Urothelium cell line (cell line): ENCODE measurements at places on chromosomes 11 and 22.

DNA sequence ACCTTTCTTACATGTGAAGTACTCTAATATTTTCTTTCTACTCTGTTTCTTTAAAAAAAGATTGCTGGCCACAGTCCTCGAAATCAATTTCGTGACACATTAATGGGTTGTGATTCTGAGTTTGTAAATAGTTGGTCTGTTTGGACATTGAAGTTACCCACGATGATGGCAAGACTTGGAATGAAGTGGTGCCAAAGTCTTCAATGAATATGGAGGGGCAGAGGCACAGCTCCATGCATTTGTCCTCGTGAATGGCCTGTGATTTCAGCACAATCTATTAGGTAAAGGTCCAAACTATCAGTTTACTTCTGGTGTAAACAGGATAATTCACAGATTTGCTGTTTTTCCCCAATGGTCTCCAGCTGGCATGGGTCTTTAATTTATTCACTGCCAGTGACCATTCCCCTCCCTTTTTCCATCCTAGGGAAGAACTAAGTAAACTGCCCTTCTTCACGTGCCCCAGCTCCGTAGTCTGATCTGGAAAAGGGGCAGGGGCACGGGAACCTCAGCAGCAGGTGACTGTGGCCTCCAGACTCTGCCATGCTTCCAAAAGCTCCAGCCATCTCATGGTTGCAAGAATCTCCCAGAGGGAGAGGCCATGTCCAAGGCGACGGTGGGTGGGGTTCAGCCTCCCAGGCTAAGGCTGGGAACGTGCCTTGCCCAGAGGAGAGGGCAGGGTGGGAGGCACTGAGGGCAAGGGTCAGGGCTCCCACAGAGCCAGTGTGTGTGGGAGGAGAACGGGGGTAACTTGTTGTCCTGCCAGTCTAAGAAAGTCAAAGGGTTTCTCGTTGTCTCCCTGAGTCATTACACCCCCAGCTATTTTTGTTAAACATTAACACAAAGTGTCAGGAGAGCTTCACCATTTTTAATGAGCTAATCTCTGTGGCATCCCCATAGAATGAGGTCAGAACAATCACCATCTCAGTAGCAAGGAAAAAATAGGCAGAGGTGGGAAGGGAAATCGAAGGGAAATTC is 16.9 kb upstream of the PEX26 start:
- no peak for DNase-seq

- no peak for DNase-seq
These were observed 527.5 kb downstream of the NTM start for GRCh38 chr11:131897956-131898355.

- no peak for DNase-seq
These were observed 5.7 kb upstream of the OR51B4 start for GRCh38 chr11:5307256-5308019.

DNA sequence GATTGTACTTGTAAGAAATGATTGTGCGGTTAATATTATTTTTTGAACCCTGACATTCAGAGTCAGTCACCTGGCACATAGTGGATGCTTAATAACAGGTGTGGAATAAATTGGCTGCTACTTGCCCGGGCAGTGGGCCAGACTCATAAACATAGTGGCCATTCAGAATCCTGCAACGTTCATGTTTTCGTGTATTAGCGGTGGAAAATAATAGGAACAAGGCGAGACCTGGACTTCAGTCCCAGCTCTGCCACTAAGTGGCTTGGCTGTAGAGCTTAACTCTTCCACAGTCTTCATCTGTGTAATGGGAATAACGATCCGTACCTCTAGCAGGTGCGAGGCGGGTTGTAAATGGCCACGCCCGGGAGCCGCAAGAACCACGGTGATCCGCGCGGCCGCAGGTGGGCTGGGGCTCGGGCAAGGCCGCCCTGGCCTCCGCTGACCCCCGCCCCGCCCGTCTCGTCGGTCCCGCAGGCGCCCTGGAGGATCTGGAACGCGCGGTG is 761 bp upstream of the TMEM25 start:
- DNase-seq, result no peak

DNA sequence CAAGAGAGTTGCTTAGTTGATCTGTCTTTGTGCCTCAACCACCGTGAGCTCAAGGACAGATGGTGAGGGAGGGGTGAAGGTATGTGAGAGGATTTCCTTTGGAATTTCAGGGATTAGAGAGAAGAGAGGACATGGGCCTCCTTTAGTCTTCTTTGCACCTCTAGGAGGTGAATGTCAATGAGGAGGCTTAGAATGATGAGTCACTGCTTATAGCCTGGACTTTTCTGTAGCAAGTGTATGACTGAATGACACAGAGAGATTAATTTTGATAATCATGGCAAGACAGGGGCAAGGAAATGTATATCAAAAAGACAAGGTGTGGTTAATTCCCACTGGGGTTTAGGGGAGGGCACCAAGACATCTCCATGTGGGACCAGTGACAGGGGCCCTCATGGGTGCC is 947.3 kb upstream of the TENM4 start:
- no peak for DNase-seq

DNA sequence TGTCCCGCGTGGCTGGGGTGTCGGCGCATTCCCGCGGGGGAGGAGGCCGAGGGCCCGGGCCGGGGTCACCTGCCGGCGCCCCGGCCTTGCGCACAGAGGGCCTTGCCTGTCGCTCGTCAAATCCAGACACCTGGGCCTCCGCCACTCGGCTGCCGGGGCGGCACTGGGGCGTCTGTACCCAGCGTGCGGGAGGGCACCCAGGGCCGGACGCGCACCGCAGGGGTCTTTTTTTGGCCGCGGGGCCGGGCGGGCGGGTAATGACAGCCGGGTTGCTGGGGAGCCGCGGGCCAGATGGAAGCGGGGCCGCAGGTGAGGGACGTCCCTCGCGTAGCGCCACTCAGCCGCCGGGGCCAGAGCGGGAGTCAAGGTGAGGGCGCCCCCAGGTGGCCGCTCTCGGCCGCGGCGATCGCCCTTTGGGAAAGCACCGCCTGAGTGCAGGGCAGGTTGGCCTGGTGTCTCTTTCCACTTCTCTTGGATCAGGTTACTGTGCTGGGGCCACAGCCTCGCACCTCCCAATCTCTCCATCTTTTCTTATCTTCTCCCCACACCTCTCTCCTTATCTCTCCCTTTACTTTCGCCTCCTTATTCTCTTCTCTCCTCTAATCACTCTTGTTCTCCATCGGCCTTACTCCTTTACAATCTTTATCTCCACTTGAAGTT is 3.5 kb downstream of the PHLDB1 start:
- no peak for DNase-seq

DNA sequence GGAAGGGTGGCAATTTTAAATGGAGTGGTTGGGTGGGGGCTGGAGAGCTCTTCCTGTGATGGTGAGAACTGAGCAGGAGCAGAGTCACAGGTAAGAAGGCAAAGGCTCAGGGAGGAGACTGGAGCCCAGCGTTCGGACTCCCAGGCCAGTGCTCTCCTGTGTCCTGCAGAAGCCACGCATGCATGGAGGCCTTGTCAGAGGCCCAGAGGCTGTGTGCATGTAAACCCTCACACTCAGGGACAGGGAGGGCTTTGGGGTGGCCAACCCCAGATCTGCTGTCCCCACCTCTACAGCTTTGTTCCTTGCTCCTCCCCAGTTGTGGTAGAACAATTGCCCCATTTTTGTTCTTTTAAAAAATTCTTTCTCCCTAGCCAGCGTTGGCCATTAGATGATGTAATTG is 130.4 kb upstream of the PARVA start:
- no peak for DNase-seq

GRCh38 chr22:30906411-30906810 is 62.2 kb downstream of the MORC2 start:
- no peak for DNase-seq

- DNase-seq, result no peak
These were observed 13.8 kb downstream of the OR5B21 start for GRCh38 chr11:58494101-58494500.

GRCh38 chr22:20196094-20196842 is 45.4 kb upstream of the CCDC188 start:
- DNase-seq, result no peak

- no peak for DNase-seq
These were observed 71.3 kb downstream of the ATXN10 start for GRCh38 chr22:45742866-45743450.

DNA sequence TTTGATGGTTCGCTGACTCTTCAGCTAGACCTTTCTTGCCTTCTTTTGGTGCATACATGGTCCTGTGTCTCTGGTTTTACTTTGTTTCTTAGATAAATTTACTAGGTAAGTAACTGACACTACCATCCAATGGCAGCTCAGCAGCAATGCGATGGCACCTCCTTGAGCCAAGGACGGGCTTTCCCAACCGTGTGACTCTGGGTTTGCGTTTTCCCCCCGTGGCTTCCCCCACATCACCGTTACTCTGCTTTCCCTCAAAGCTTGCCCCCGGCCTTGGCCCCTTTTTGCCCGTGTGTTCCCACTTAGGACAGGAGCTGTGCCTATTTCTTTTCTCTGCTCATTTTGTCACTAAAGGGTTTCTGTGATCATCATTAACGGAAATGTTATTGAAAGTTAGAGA is 41.5 kb downstream of the TBC1D22A start:
- DNase-seq, result no peak

DNA sequence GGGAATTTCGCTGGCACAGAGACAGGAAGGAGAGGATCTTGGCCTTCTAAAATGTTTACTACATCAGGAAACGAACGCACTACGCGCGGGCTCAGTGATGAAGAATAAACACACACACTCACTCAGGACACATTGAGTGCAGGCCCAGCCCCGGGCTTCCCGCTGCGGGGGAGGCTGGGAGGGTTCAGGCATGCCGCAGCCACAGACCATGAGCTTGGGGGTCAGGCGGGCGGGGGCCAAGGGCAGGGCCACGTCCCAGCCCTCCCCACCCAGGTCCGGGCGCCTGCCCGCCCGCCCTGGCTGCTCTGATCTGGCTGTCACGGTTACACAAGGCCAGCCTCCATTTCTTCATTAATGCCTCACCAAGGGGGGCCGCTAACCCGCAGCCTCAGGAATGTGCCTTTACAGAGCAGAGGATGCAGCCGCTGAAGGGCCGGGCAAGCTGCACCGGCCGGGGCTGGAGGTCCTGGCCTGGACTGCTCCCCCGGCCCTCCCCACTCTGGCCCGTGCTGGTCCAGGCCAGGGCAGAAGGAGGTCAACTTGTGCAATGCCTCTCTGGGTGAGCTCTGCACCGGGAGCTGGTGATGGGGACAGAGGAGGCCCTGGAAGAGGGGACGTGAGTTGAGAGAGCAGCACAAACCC is 41.7 kb downstream of the IGF2 start:
- peak; percentile 60 for DNase-seq

DNA sequence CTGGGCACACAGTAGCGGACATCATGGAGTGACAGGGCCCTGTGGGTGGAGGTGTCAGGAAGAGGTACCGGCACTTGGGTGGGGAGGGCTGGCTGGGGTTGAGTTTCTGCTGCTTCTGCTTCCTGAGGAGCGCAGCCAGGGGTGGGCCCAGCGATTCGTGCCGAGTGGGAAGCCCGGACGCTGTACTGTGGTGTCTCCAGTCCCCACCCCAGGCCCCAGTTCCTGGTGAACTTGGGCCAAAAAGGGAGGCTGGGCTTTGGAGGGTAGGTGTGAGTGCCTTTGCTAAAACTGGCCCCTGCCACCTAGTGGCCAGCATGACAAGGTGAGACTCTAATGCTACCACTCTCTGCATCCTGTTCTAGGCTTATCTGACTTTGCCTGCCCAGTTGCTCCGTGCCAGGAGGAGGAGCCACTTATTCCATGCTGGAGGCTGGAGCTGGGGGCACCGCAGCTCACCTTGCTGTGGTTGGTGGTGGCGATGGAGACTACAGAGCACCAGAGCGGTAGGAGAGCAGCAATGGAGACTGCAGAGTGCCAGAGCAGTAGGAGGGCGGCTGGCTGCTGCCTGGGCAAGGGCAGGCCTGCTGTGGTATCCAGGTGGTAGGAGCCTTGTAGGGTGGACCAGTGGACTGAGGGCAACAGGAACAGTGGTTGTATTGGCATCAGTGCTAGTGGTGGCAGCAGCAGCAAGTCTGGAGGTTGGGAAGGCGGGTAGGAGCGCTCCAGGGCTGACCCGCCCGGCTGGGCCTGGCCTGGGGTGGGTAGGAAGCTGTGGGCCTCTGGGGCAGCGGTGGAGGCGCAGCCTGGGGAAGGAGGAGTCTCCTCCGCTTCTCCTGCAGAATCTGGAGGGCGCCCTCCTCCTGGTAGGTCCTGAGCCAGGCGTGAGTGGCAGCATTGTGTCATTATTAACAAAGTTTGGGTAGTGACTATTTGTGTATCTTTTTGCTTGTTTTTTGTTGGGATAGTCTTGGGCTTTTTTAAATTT is 2.2 kb upstream of the RFPL2 start:
- peak; percentile 48 for DNase-seq

DNA sequence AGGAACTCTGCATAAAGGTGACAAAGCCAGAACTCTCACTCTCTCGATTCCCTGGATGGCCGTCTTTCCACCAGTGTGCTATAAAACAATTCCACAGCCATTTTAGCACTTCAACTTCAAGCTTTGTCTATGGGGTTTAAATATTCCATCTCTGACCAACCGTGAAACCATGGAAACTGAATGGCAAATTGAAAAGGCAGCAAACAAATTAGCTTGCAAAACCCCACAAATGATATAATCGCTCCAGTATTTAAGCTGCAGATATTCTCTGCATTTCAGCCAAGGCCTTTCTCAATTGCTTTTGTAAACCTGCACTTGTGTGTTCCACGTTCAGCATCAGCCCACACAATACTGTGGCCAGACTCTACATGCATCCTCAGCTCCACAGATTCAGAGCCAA is 131.7 kb upstream of the ISX start:
- no peak for DNase-seq

GRCh38 chr22:42334875-42335512 is 64.5 kb upstream of the TCF20 start:
- no peak for DNase-seq

DNA sequence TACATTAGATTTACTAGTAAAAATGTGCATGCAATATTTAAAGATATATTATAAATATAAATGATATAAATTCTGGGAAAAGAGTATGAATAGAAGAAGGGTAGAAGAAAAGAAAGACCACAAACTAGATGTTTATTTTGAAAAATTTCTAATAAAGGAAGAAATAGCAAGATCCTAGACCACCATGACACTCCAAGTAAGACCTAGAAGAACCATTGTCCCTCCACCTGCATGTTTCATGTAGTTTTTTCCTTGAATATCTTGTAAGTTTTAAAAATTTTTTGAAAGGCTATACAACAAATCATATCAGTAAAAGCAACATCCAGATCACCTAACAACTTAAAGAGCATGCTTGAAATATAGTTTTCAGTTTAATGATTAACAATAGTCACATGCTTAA is 46.8 kb downstream of the ARHGAP32 start:
- DNase-seq, result no peak

DNA sequence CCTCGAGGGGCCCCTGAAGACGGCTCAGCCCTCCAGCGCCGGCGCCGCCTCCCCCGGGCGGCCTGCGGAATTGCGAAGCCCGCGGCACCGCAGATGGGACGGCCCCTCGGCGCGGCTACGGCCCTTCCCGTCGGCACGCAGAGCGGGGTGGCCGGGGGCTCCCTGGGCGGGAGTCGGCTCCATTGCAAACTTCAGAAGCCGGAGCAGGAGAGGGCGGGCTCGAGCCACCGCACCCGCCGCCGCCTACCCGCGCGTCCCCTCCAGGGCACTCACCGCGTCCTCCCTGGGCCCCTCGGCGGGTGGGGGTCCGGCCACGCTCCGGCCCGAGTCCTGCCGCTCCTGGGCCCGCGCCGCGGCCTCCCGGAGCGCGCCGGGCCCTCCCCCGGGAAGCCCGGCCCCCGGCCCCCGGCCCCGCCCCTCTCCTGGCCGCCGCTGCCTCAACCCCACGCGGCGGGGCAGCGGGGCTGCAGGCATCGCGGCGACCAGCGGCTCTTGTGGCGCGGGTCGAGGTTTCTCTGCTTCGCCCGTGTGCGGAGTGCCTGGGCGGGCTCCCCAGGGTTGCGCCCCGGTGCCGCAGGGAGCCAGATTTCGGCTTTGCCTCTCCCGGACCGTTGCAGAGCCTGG is at the start of gene PACSIN3:
Gene PACSIN3, minus strand, starts transcription at position 359 of the 624 bp plus-strand sequence. CDS start 3,707 bp downstream, outside the sequence.
- peak; percentile 89 for DNase-seq

GRCh38 chr22:20637750-20638506 is 130.5 kb downstream of the MED15 start:
- DNase-seq, result no peak
